SIG-M5 (cell line): ENCODE measurements at places on chromosomes 7 and 10.

DNA sequence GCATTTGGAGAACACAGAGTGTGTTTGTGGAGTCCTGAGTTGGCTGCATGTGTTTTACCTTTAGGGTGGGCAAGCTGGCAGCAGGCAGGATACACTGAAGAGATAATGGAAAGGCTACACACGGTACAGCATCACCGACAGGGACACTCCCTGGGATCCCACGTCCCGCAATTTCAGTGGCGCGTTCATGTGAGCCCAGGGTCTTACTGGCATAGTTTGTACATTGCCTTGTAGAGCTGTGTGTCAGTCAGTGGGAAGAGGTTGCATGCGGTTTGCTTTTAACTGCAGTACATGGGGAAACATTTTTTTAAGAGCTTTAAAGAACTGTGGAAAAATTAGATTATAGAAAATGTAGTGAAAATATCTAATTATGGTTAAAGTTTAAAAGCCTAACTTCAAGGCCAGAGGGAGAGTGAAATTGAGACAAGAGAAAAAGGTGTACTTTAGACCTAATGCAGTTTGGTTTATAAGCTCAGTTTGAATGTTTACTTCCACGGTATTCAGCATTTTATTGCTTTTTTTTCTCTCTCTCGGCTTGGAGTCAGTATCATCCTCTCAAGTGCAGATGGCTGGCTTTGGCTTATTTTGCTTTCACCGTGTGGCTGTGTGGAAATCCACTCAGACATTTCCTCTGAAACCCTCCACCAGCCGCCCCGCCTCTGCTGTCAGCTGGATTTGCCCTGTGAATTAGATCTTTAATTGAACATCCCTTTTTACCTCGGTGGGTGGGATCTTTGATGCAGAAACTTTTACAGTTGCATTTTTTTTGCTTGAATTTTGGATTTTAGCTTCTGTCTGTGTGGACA, 364.2 kb upstream of the COBL start:
- no peak for DNase-seq

DNA sequence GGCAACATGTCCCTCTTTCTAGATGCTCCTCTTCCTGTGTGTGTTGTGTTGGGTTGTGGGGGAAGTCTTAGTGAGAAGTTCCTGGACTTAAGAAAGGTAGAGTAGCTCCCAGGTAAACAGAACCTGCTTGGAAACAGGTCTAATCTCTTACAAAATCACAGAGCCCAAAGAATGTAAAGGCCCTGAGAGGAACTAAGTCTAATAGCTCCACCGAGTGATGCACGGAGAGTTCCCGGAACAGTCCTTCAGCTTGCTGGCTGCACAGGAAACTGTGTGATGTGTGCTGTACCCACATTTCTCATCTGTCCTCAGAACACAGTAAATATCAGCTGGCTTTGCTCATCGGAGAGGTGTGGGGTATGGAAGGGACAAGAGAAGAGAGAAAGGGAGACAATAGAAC, 182.6 kb upstream of the LYZL1 start:
- no peak for DNase-seq

DNA sequence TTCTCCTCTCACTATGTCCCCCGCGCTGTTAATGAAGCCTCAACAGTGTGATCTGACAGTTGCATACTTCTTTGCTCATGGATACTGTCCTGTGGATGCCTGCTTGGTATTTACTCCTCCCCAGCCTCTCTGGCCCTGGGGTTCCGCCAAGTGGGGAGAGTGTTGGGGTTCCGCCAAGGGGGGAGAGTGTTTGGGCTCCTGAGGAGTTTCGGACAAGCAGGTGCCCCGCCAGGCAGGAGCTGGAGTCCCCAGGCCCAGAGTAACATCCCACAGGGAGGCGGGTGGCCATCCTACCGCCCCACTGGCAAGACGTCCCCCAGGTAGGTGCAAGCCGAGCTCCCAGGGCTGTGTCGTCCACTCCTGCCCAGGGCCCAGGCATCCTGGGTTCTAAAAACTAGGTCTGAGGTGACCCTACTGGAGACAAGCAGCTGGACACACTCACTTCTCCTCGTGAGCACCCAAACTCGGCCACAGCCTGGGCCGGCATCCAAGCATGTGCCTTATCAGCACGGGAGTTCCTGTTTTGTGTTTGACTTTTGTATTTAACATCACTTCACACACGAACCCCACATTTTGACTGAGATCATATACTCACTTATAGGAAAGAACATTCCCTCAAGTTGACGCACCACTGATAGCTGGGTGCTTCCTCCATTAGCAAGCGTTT, 34.2 kb downstream of the CAMK2B start:
- DNase-seq = no peak

DNA sequence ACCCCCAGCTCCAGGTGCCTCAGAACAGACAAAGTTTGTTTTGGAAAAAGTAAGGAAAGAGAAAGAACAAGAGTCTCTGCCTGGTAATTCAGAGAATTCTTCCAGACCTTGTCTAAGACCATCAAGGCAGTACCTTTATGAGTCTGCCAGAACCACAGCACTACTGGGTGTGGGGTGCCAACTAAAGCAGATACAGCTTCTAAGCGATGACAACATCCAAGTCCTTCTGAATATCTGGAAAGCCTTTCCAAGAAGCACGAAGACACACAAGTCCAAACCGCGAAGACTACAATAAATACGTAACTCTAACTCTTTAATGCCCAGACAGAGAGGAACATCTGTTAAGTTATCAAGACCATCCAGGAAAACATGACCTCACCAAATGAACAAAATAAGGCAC, 94.3 kb downstream of the SIRT1 start:
- no peak for DNase-seq

DNA sequence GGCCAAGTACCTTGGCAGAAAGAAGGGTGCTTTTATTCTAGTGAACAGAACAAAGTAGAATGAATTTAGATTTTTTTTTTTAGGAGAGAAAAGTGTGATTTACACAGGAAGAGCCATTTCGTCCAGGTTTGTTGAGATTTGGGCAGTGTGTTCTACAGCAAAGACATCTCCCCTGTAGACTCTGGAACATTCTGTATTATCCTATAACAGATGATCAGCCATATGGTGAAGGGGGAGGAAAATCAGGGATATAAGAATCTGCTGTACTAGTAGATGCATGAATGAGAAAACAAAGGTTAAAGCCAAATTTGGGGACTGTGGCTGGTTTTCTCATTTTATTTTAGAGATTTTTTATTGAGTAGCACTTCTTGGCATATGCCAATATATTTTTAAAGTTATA, 453.7 kb upstream of the LRRTM3 start:
- no peak for DNase-seq

- DNase-seq = no peak
Measured at GRCh38 chr7:82534684-82535083, 91.1 kb upstream of the CACNA2D1 start.

DNA sequence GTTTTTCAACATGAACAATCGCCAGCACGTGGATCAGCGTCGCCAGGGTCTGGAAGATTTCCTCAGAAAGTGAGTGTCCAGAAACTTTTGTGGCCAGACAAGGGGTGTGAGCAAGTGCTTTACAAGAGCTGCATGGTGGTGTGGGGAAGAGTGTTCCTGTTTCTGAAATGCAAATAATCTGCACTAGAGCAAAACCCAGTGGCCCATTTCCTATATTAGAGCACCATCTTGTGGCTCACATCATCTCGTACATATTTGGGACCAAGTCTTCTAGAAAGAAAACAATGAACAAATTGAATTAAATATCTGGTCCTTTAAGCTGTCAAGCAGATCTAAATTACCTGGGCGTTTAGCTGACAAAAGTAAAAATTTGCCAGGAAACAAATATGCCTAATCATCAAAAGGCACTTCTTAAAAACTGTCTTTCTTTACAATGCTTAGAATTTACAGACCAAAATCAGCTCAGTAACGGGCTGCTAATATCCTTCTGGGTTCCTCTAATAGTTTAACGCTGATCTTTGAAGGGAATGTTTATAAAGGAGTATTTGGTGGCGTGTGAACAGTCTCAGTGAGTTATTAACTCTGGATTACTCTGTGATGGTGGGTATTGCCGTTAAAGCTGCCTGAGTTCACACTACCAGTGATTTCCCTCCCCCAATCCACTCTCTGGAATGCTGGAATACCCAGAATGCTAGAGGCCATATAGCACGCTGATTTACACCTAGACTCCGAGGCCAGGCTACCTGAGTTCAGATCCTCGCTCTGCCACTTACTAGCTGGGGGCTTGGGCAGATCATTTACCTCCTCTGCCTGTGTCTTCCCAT, 73.6 kb downstream of the SNX10 start:
- DNase-seq = peak; percentile 32

GRCh38 chr7:128045766-128046165, 14.5 kb upstream of the LRRC4 start:
- no peak for DNase-seq

DNA sequence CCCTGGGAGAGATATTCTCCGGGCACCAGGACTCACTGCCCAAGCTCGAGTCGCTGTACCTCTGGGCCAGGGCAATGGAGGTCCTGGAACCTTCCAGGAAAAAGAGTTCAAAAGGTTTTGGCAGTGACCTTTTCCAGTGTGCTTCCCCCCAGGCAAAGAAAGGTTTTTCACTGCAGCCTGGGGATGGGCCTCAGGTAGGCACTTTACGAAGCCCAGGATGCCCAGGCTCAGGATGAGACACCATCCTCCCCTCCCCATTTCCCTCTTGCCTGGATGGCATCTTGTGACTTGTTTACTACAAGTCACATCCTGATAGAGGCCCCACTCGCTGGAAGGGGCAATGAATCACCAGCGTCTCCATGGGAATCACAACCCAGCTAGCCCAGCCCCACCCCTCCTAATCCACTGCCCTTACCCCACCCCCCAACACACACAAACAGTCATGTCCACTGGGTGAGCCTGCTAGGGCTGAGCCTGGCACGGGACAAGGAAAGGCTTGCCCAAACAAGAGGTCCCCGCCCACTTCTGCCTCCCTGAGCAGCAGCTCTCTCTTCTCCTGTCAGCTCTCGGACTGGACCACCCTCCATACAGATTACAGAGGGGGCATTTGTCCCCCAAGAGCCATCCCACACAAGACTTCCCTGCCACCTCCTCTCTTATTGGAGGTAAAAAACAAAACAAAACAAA, 93.8 kb upstream of the SMNDC1 start:
- no peak for DNase-seq

DNA sequence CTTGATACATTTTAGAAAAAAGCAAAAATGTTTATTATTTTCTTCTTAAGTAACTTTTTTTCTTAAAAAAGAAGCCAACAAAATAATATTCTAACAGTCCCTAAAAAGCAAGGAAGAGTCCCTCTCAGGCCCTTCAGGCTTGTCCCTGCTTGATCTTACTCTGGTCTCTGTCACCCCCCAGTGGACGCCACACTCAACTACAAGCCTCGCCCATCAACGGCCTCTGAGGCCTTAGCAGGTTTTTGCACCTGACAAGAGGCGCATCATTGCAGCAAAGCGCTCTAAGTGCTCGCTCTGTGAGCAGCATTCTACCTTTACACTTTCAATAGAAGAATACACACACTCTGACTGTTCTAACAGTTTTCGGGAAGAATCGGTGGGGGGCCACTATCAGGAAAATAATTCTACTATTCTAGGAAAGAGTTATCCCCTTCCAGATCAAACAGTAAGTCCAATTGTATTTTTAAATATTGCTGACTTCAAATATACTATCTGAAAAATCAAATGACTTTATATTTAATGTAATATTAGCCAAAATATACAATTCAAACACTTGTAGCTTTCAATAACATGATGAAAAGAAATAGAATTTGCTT, 139.2 kb downstream of the USP6NL start:
- DNase-seq = no peak

- DNase-seq = no peak
Measured at GRCh38 chr10:1683649-1684048, 53.7 kb downstream of the ADARB2 start.

DNA sequence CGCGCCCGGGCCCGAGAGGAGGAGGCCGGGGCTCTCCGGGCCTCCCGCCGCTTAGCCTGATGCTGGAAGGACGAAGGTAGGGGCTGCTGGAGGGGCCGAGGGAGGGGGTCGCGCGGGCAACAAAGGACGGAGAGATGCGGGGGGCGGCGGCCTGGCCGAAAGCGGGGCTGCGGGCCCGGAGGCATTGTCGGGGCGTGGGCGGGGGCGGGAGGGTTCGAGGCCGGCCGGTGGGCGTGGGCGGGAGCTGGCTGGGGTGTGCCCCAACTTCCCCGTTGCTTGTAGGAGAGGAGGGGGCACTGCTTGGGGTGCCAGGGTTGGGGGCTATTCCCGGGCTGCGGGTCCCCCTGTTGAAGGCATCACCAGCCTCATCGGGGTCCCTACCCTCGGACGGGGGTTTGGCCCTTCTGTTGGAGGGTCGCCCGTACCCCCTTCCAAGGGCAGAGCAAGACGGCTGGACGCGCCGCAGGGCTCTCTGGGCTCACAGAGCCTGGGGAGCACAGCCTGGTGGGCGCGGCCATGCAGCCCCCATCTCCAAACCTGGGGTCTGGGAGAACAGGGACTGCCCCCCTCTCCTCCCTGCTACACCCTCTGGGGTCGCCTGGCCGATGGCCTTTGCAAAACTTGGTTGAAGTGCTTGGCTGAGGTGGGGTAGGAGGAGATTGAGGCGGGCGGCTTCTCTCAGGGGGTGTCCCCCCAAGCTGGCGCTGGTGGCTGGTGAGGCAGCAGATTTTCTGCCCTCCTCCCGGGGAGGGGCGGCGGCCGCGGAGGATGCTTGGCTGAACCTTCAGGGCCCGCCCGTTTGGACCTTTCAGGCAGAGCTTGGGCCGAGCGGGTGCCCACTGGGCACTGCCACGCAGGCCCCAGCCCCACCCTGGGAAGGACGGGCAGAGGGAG, 699 bp downstream of the CLIP2 start:
- DNase-seq = no peak

- DNase-seq = no peak
Measured at GRCh38 chr10:46098386-46098785, 52.3 kb upstream of the MSMB start.

- no peak for DNase-seq
Measured at GRCh38 chr10:86710987-86711512, 42.7 kb downstream of the LDB3 start.

GRCh38 chr7:132061937-132062336, 505.5 kb upstream of the PODXL start:
- DNase-seq = no peak

DNA sequence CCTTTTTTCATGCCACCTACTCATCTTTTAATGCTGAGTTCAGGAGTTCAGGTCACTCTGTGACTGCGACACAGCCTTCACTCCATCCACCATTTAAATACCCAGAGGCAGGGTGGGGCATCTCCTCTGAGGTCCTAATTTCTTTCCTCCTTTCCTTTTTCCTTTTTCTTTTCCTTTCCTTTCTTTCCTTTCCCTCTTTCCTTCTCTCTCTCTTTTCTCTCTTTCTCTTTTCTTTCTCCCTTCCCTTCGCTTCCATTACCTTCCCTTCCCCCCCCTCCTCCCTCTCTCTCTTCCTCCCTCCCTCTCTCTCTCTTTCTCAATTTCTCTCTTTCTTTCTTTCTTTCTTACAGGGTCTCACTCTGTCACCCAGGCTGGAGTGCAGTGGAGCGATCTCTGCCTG, 145.9 kb upstream of the SVIL start:
- no peak for DNase-seq

GRCh38 chr7:55775051-55775420, 87.5 kb downstream of the SEPTIN14 start:
- no peak for DNase-seq

GRCh38 chr7:151089893-151090730, 3.8 kb downstream of the AGAP3 start:
- DNase-seq = no peak

GRCh38 chr7:100720279-100720670, at the start of gene EPO:
Gene EPO (plus strand): TSS chr7:100720468. CDS start chr7:100720981, 513 bp downstream.
- no peak for DNase-seq

GRCh38 chr10:22816298-22816653, 101.9 kb upstream of the PIP4K2A start:
- no peak for DNase-seq
